Kidney epithelial cell (primary cell): ENCODE measurements at places on chromosomes 4 and X.
A peak's percentile ranks its signal among the peaks of the same experiment; 100 is the strongest.

DNA sequence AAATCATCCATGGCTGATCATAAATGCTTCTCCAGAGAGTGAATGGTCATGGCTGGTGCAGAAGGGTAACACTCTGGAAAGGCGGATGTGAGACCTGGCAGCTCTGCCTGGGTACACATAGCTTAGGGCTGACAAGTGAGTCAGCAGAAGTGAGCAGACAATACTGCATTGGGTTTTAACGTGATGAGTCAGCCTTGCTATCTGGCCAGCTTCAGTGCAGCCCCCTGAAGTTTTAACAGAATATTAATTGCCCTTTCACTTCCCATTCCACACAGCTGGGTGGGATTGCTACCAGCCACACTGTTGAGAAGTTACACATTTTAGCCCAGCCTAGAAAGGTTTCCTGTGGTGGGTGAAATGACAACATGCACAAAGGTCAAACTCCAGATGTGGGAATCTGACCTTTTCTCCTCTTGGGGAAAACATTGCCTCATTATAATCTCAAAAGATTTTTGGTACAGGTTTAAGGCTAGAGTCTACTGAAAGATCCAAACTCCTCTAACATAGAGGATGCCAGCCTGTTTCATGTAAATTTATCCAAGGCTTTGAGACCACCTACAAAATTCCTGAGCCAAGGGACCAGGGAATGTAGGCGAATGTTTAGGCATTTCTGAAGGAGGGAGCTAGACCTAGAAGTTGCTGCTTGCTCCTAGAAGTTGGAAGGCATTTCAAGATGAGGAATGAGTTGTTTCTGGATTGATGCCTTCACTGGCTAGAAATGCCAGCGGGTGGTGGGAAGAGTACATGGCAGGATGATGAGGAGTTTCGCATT, 230.3 kb upstream of the PGRMC2 start:
- DNase-seq = peak; percentile 92

- DNase-seq = no peak
These were observed 419.8 kb upstream of the AMOT start for GRCh38 chrX:113260474-113260873.

- DNase-seq = no peak
These were observed 32.2 kb downstream of the ATG4A start for GRCh38 chrX:108123591-108124366.

- DNase-seq = no peak
These were observed 26.7 kb downstream of the HTT-AS start for GRCh38 chr4:3047464-3048286.

- DNase-seq = no peak
These were observed 39.2 kb downstream of the SEL1L3 start for GRCh38 chr4:25823632-25824031.

GRCh38 chrX:97446298-97446882, 562.7 kb downstream of the RPA4 start:
- no peak for DNase-seq

- DNase-seq = no peak
These were observed 1.6 kb upstream of the LIN54 start for GRCh38 chr4:83012200-83012686.

GRCh38 chr4:77631276-77631675, 25.7 kb downstream of the CXCL13 start:
- no peak for DNase-seq

DNA sequence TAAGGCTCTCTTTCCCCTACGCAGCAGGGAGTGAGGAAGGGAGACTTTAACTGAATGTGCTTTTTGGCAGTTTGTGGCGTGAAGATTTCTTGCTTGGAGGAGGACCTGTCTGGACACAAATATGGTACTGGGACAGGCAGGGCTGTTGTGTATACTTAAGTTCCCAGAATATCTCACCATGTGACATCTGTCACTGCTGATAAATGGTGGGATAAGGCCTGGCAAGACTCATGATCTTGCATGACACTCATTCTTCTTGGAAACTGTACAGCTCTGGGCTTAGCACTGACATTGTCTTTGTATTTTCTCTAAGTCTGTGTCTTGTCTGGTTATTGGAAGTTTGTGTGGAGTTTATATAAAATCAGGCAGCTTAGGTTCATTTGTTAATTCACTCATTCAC, 93.1 kb downstream of the STK32B start:
- DNase-seq = no peak

DNA sequence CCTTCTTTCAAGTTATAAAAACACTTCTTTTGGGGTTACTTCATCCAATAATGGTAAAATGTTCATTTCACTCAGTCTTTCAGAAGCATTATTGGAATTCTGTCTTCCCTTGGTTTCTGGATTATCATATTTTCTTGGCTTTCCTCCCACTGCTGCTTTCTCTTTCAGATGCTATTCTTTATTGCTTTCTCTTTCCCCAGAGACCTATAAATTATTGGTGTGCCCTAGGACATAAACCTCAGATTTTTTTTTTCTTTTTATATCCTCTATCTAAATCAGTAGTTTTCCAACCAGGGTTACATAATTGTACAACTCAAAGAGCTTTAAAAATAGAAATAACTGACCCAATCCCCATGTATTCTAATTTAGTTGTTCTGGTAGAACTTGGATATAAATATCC, 1005.5 kb downstream of the ARAP2 start:
- no peak for DNase-seq

- no peak for DNase-seq
These were observed 53.8 kb downstream of the VSIG4 start for GRCh38 chrX:65985922-65986588.

- DNase-seq = no peak
These were observed 91.1 kb downstream of the SEL1L3 start for GRCh38 chr4:25771672-25772071.

DNA sequence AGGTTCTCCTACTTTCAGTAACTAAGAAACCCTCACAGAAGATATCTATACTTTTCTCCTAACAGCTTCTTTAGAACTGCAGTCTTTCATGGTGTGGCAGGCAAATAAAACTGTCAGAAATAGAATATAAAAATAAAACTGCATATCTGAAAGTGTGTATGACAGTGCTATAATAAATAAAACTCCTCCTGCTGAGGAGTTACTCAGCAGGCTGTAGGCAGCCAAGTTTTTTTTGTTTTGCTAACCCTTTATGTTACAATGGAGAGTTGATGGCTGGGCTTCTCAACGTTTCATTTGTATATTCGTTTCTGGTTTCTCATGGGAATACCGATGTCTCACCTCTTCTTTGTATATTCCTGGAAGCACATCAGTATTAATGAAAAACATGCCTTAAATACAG, 18.2 kb upstream of the UGT2B10 start:
- no peak for DNase-seq

DNA sequence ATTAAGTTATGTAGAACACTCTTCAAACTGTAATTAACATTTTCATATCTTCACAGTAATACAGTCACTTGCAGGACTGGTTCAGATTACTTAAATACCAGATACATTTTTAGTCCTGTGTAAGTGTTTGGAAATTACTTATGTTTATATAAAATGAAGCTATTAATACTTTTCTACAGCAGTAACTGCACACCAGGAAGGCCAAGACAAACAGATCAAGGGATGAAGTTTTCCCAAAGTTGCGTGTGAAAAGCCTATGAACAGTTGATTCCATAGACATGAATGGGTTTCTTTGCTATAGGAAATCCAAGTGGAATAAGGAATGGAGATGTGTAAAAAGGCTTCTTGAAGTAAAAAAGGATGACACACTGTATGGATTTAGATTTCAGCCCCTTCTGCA, 28.9 kb upstream of the DRP2 start:
- no peak for DNase-seq

- DNase-seq = no peak
These were observed 90.5 kb downstream of the FBXO8 start for GRCh38 chr4:174192943-174193342.

GRCh38 chrX:136021160-136021559, 35.9 kb downstream of the SLC9A6 start:
- DNase-seq = no peak

- no peak for DNase-seq
These were observed 54.2 kb downstream of the PLAC1 start for GRCh38 chrX:134603806-134604700.

DNA sequence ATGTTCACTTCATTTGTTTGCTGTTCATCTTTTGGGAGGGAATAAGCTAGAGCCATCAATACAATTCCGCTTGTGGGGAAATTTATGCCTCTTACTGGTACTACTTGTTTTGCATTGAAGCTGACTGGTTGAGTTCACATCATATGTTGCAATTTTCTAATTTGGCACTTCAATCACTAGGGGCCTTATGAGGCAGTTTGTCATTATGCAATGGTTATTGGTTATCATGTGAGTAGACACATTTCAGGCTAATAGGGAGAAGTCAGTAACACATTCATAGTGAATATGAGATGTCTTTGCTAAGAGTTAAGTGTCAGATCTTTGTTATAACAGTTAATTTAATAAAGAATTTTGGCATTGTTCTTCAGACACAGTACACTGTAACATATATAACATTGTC, 5.0 kb downstream of the RPL36A start:
- DNase-seq = no peak

DNA sequence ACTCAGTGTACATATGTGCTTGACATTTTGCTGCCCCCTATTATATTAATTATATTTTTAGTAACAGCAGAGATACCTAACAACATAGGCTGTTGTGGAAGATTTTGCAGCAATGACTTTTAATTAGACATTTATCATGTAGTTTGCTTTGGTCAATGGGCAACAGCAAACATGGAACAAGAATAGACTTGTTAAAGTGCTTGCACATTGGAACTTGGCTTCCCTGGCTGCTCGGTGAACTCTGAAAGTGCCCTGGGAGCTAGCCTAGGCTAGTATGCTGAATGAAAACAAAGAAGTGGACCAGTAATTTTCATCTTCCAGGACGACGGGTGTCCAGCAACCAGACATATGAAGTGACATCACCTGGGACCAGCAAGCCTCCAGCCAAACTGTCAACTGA, 1157.1 kb downstream of the ARAP2 start:
- no peak for DNase-seq

- no peak for DNase-seq
These were observed 7.8 kb upstream of the MCUB start for GRCh38 chr4:109552237-109552636.

DNA sequence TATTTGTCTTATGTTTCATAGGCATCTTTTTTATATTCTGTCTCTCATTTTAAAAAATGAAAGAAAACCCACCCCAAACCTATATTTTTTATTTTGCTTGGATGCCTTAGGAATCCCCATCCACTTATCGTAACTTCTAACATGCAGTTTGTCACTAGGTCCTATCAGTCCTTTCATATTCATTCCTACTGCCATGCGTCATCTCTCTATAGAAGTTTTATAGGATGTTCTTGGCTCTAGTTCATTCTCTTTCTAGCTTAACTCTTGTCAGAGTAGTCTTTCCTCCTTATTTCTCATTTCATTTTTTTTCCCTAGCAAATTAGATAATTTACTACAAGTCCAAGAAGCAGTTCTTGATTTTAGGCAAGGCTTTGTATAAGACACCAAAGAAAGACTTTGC, 92.7 kb downstream of the LARP1B start:
- no peak for DNase-seq

- no peak for DNase-seq
These were observed 16.1 kb upstream of the USO1 start for GRCh38 chr4:75708218-75708691.

DNA sequence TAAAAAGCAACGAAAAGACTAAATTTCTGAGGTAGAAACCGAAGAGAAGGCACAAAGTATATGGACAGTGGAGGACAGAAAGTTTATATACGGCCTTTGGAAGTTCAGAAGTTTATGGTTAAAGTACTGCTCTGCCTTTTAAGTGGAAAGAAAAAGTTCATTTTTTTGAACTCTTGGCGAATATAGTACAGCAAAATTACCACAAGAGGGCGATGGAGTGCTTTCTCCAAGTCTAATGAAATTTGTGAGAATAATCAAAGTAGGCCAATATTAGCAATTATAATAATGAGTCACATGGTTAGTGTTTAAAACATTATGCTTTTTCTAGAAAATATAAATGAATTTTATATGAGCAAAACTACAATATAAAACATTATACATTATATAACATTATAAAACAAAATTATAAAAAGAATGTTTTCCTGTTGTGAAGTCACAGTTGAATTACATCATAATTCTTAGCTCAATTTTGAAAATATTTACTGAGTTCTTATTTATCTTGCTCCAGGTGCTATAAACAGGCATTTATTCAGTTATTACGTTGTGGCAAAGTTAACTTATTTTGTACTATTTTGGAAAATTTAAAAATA, 136.2 kb upstream of the BMPR1B start:
- DNase-seq = no peak

DNA sequence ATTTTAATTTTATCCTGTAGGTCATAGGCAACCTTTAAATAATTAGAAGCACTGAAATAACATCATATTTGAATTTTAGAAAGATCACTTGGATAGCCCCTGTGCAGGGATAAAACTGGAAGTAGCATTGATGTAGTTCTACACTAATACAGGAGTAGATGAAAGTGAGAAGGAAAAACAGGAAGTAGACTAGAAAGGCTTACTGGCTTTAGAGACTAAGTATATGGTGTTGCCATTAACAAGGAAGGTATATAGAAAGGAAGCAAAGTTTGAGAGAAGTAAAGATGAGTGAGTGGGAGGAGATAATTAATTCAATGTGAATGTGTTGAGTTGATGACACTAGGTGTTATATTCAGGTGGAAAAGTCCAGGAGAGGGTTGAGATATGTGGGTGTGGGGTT, 73.1 kb upstream of the EPGN start:
- no peak for DNase-seq

DNA sequence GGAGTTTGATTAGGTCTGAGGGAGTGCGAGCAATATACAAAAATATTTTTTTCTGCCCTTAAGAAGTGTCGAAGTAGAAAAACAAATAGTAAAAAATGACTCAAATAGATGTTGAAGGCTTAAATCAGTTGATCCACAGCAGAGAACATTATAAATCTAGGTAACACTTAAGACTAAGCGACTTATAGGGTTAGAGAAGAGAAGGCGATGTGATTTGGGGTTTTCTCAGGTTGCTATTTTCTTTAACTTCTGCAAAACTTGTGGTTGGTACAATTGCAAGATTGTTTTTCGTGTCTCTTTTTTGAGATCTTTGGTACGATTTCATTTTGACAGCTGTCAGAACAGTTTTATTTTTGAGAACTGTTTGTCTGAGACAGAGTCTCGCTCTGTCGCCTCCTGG, 1479.5 kb downstream of the PCDH7 start:
- DNase-seq = no peak

GRCh38 chrX:45774961-45775360, 574.3 kb upstream of the DIPK2B start:
- no peak for DNase-seq

DNA sequence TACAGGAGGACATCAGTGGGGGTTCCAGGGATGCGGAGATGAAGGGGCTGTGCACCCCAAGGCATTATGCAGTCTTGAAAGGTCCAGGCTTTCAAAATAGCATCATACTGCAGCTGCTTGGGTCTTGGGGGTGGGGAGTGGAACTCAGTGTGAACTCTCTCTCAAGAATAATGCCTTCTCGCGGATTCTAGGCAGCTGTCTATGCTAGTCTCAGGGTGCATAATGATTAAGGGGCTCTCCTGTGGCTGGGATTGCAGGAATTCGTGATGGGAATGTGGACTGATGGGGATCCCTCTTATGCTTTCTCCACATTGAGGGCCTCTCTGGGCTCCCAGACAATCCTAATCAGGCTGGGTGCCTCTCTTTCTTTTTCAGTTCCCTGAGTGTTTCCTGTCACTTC, 172.2 kb upstream of the ARHGAP24 start:
- DNase-seq = no peak
